ENCODE measurements at places on chromosomes 2 and 18. TPM values are rescaled to one million over a fixed set of nuclear protein-coding genes. Genes with fewer than 3 reads are reported as not detected.

DNA sequence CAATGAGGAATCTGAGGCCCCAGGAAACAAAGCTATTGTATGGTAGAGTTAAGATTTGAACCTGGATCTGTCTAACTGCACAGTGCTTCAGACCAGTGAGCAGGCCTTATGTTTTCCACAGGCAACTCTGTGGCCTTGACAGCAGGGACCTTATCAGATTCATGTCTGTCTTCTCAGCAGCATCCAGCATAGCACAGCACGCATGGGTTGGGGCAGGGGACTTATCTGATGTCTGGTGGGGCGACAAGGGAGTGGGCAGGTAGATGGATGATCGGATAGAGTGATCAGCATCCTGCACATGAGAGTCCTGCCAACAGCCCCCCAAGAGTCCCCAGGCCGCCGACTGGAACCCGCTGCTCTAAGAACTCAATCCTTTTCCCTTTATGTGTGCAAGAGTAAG, 28.7 kb upstream of the KCNF1 start:
- no peak for DNase-seq

The SLC11A1 gene
- 9.8 TPM for total RNA-seq

The KIF5C gene
- not detected for total RNA-seq

DNA sequence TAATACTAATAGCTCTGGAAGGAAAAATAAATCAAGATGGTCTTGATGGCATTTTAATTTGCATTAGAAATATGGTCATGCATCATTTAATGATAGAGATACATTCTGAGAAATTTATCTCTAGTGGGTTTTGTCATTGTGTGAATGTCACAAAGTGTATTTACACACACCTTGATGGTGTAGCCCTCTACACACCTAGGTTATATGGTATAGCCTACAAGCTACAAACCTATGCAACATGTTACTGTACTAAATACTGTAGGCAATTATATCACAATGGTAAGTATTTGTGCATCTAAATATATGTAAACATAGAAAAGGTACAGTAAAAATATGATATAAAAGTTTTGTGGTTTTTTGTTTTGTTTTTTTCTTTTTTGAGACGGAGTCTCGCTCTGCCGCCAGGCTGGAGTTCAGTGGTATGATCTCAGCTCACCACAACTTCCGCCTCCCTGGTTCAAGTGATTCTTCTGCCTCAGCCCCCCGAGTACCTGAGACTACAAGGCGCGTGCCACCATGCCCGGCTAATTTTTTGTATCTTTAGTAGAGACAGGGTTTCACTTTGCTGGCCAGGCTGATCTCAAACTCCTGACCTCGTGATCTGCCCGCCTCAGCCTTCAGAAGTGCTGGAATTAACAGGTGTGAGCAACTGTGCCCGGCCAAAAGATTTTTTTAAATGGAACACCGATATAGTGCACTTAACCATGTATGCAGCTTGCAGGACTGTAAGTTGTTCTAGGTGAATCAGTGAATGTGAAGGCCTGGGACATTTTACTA, 83.7 kb upstream of the UBXN4 start:
- no peak for DNase-seq

GRCh38 chr2:120034027-120034426, 21.1 kb downstream of the EPB41L5 start:
- no peak for DNase-seq

DNA sequence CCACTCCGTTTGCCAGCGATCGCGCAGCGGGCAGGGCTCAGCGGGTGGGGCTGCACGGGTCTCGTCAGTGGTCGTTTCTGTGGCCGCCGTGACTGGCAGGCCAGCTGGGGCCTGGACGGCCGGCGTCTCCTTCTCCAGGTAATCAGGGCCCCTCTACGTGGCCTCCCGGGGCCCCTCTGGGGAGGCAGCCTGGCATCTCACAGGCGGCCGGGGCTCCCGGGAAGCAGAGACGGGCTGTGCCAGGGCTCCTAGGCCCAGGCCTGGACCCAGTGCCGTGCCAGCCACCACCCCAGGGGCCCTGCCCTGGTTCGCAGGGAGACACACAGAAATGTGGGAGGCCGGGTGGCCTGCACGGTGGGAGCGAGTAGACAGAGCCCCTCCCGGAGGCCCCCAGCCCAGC, 59.5 kb downstream of the NFATC1 start:
- no peak for DNase-seq

GRCh38 chr2:21552981-21553380, 429.2 kb downstream of the TDRD15 start:
- DNase-seq = no peak

The ARHGEF33 gene
- 0.49 TPM for total RNA-seq

The HTR2B gene
- not detected for total RNA-seq

DNA sequence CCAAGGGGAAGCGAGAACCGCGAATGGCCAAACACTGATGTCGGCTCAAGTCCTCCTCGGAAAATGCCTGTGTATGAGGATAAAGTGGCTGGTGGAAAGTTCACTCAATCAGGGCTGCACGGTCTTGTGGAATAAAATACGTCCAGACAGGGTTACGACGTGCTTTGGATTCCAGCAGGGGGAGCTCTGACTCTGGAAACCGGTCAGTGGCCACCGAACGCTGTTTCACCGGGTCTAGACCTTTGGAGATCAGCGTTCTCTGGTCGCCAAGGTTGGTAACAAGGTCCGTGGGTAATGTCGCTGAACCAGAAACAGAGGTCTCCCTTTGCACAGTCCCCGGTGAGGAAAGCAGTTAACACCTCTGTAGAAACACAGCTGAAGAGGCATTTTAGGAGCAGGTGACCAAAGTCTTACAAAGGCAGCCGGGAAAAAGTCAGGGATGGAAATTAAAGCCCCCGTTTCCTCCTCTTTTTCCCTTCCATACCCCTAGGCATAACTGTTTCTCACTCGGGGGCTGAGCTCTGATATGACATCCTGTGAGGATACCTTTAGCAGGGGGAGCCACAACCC, 47.8 kb downstream of the CDCA7 start:
- DNase-seq = no peak

DNA sequence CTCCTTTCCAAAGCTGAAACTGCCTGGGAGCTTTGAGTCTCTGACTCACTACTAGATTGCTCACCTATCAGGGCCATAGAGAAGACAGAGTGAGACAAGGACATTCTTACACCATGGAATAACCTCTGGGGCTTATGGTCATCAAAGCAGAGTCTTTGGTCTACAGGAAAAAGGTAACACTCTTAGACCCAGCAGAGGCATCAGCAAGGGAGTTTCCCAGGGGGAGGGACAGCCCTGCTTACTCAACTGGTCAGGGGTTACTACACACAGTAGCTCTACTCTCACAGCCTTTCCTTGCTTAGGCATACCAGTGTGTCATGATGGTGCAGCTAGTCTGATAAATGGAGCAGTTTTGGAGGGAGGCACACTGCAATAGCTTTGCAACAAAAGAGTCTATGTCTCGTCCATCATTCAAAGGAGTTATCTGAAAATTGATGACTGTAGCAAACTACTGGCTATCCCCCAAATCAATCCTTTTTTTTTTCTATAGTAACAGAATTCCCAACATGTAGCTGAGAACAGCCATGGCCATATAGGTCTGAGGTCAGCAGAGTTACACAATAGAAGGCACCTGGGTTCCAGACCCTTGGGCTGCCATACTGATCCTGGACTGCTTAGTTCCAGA, 22.4 kb upstream of the CD28 start:
- DNase-seq = no peak

DNA sequence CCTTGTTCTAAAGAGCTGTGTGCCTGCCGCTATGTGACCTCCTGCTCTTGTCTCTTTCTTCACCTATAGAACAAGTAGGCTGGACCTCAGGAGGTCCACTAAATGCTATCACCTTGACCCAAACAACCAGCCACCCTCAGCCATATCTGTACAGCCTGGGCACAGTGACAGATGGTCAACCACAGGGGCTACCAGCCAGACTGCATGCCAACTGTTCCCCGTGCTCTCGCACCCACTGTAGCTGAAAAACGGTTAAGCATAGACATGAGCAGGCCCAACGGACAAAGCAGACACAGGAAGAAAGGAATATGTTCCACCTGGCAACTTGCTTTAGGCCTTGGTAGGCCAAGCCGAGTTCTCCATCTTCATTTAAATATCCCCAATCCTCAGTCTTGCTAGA, 43.2 kb upstream of the ACAA2 start:
- no peak for DNase-seq

The ERFE gene
- not detected for total RNA-seq

DNA sequence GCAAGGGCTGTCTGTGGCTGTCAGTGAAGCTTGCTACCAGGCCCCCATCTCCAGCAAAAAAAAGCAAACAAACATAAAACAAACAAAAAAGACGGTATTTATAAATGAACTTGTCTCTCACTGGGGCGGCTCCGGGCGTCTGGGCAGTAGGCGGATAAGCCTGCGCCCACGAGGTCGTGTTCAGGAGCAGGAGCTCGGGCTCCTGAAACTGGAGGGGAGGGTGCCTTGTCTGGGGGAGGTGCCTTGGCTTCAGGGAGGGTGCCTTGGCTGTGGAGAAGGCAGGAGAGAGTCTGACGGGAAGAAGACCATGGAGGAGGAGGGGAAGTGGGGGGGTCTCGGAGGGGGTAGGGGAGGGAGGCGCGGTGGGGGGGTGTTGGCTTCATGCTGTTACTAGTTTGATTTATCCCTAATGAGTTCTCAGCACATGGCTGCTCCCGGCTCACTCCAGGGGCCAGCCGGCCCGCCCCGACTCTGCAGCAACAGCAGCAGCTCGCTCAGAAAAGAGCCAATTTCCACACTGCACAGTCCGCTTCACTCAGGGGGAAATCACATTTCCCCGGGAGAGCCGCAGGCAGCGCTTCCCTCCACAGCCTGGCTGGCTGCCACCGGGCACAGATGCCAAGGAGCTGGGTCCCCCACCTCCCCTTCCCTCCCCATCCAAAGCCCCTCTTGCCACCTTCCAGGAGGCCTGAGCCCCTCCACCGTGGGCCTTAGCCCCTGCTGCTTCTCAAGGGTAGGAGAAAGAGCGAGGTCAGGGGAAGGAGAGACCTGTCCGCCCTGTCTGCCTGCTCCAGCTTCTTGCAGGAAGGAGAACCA, 38.7 kb downstream of the PSD4 start:
- no peak for DNase-seq

DNA sequence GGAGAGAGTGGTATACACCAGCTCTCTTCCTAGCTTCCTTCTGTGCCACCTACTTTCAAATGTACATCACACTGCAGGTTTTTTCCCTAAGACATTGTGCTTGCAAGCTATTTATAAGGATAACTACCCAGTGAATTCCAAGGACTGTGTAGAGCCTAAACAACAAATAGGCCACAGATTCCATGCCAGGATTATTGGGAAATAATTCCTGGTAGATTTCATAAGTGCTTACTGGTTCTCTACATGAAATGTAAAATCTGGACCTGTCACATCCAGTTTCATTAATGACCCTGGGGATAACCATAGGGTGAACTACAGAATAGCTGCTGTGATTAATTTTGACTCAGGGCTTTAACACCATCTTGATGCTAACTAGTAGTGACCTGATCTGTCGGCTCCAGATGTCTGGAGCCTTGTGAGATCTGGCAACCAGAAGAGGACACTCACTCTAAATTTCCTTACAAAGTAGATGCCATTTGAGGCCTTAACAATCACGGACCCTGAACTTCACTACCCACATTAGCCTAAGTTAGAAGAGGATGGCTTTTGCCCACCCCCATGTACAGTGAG, 34.3 kb upstream of the LGALSL start:
- DNase-seq = no peak

GRCh38 chr2:201793631-201794030, 12.7 kb upstream of the CDK15 start:
- DNase-seq = no peak

The RAPGEF4 gene
- total RNA-seq = 2.9 TPM

The ELOA2 gene
- not detected for total RNA-seq

- DNase-seq = no peak
Measured at GRCh38 chr2:6341588-6342129, 524.0 kb downstream of the CMPK2 start.

The FSHR gene
- not detected for total RNA-seq

DNA sequence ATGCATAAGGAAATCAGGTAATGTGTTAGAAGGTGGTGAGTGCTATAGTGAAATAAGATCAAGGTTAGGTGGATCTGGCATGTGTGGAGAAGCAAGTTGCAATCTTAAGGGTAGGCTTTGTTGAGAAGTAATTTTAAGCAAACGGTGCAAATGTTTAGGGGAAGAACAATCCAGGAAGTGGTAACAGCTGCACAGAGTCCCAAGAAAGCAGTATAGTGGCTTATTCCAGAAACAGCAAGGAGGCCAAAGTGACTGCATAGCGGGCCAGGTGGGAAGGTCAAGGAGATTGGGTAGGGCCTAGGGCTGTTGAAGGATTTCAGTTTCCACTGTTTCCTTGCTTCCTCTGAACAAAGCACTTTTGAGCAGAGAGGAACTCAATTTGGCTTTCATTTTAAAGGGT, 30.0 kb upstream of the RAB1A start:
- no peak for DNase-seq

The GPR35 gene
- 1.1 TPM for total RNA-seq

The TTN gene
- total RNA-seq = 3.1 TPM

- DNase-seq = no peak
Measured at GRCh38 chr2:46521215-46521683, 41.9 kb downstream of the TMEM247 start.

All from esophagus squamous epithelium (tissue), 5 donors.